ENCODE measurements at places on chromosomes 3 and 15. TPM values are rescaled to one million over a fixed set of nuclear protein-coding genes. Genes with fewer than 3 reads are reported as not detected.

Gene CORO2B
- 0.98 TPM for total RNA-seq

Gene MASP1
- total RNA-seq, result 0.43 TPM

Gene C3orf33
- total RNA-seq, result 2.4 TPM

Gene KIF15
- total RNA-seq, result 2.2 TPM

Gene IQCH
- total RNA-seq, result 0.69 TPM

Gene CYP19A1
- total RNA-seq, result 0.11 TPM

Gene ZNF662
- total RNA-seq, result 2.1 TPM

Gene FGF12
- total RNA-seq, result 1.4 TPM

Gene CNTN4
- 0.17 TPM for total RNA-seq

Gene WDR5B
- 4.7 TPM for total RNA-seq

Gene DOCK3
- under 0.01 TPM for total RNA-seq

Gene AMIGO3
- total RNA-seq, result not detected

Gene TTC21A
- 1.4 TPM for total RNA-seq

Gene GRK7
- total RNA-seq, result not detected

Gene ADCY5
- total RNA-seq, result 0.43 TPM
